ENCODE measurements at places on chromosomes 13 and 19.

GRCh38 chr13:98526182-98526512, 50.8 kb downstream of the STK24 start:
- no peaks in the 10 kb centered on the region for H3K27me3 ChIP-seq
- H3K4me3 ChIP-seq: no peak overlapping the region
- H3K27ac ChIP-seq: no peak overlapping the region
- peaks cover 5% of the 10 kb centered on the region for H3K36me3 ChIP-seq
- DNase-seq: no peak

GRCh38 chr13:112774829-112775565, 85.2 kb downstream of the ATP11A start:
- H3K27ac ChIP-seq: no peak overlapping the region
- H3K4me3 ChIP-seq: no peak overlapping the region
- no peaks in the 10 kb centered on the region for H3K27me3 ChIP-seq
- H3K36me3 ChIP-seq: no peaks in the 10 kb centered on the region
- H3K4me1 ChIP-seq: peaks cover 13% of the 10 kb centered on the region
- DNase-seq: no peak

DNA sequence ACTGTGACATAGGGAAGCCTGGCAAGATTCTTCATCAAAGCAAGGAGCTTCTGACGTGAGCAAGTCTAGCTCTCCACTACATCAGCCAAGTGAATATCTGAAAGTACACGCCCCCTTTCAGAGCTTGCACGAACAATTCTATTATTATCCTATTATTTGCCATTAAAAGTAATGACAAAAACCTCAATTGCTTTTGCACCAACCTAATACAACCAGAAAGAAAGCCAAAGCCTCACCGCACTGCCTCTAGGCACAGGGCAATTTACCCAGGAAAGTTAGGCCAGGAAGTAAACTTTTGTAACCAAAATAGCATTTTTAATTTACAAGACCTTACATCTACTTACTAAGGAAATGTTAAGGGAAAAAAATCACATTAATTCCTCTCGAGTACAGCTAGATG, 41.2 kb downstream of the LATS2 start:
- peaks cover 21% of the 10 kb centered on the region for H3K4me1 ChIP-seq
- DNase-seq: no peak
- no peak overlapping the region for H3K27ac ChIP-seq
- H3K27me3 ChIP-seq: no peaks in the 10 kb centered on the region
- H3K36me3 ChIP-seq: peaks cover 3% of the 10 kb centered on the region

DNA sequence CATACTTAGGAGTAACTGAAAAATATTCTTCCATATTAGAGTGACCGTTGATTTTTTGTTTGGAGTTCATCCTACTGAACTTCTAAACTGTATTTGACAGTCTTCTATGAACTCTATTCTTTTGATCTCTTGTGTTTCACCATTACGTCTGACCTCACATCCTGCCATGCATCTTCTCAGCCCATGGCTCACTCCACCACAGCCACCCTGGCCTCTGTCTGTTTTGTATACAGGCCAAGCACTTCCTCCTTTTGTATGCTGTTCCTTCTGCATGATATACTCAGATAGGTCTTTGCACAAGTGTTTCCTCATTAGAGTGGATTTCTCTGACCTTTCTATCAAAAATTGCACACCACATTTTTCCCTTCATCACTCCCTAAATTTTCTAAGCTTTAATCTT, 119.9 kb downstream of the MAB21L1 start:
- H3K36me3 ChIP-seq: peaks cover 3% of the 10 kb centered on the region
- H3K27ac ChIP-seq: no peak overlapping the region
- no peak overlapping the region for H3K4me3 ChIP-seq
- no peak for DNase-seq
- H3K27me3 ChIP-seq: no peaks in the 10 kb centered on the region

DNA sequence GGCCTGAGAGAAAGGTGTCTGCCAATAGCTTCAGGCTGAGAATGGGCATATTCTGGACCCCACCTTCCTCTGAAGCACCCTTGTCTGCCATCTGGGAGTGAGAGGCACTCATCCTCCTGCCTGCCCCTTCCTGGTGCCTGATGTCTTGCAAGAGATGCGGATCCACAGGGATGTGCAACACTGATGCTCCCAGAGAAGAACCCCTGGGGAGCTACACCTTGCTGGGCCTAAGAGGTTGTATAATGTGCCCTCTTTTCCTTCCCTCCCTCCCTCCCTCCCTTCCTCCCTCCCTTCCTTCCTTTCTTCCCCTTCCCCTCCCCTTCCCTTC, 34.6 kb downstream of the ADPRHL1 start:
- peaks cover 16% of the 10 kb centered on the region for H3K36me3 ChIP-seq
- H3K27me3 ChIP-seq: no peaks in the 10 kb centered on the region
- no peak overlapping the region for H3K4me3 ChIP-seq
- DNase-seq: no peak
